ENCODE measurements at places on chromosomes 5 and 9. TPM values are rescaled to one million over a fixed set of nuclear protein-coding genes. Genes with fewer than 3 reads are reported as not detected.

The ORM1 gene
- not detected for total RNA-seq

- DNase-seq, result no peak
Measured at GRCh38 chr9:13013991-13014883, 239.4 kb downstream of the LURAP1L start.

DNA sequence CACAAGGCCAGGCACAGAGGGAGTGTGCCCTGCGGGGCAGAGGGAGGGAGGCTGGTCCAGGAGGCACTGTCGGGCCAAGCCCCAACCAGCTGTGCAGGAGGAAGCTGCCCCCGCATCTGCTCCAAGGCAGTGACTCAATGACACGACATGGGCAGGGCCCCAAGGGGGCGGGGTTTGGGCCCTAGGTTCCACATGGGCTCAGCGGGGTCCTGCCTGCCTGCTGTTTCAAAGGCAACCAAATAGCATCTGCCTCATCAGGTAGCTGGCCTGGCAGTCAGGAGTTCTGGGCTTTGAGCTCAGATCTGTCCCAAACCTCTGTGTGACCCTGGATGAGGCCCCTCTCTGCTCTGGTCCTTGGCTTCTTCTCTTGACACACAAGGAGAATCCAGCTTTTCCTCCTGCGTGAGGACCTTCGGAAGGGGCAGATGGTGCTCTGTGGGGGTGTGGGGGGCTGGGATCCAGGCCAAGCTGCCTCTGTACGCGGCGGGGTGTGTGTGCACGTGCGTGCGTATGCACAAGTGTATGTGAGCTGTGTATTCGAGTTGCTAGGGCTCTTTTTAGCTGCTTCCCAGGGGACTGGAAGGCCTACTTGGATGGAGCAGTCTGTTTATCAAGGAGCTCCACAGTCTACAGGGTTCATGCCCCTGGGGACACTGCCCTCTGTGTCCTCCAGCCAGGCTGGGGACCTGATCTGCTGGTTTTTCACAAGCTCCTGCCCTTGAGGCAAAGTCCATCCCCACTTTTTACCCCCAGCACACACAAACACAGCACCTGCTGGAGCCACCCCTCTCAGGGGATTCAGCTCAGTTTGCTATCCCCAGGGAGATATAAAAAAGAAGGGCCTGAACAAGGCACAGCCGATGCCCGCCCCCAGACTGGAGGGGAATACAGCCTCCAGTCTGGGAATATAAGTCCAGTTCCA, 138.9 kb downstream of the RGS3 start:
- peak; percentile 66 for DNase-seq

DNA sequence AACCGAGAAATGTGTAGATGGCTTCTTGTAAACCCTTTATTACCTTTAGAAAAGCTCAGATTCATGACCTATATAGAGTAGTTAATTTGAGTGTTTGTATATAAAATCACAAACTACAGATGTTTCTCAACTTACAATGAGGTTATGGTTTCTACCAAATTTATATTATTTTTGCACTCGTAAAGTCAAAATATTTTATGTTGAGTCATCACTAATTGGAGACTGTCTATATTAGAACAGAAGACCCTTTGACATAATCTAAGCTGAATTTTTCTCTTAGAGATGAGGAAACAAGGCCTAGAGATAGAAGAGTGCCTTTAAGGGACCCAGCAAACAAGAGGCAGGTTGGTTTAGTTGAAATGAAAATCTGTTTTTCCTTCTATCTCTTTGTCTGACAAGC, 20.0 kb upstream of the NMUR2 start:
- DNase-seq, result no peak

Measured in fibroblast of villous mesenchyme (primary cell).